ENCODE measurements at places on chromosomes 7 and 10.
A peak's percentile ranks its signal among the peaks of the same experiment; 100 is the strongest.

DNA sequence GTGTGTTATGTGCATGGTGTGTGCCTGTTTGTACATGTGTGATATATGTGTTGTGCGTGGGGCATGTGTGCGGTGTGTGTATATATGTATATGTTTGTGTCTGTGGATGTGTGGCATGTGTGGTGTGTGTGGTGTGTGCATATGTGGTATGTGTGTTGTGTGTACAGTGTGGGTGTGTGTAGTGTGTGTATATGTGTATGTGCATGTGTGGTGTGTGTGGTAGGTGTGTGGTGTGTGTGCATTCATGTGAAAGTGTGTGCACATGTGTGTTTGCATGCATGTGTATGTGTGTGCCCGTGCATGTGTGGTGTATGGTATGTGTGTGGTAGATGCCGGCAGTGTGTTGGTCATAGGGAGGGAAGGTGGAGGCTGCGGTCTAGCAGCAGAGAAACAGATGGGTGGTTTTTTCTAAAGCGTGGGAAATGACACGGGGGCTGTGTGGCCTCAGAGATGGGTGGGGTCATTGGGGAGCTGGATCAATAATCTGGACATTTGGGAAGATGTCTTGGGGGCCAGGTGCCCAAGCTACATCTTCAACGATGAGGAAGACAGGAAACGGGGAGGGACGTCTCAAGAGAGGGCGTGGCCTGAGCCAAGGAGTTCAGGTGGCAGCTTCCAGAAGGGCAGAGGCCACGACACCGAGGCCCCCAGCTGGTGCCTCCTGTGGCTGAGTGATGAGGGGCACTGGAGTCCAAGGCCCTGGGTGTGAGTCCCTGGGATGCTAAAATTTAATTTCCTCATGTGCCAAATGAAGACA lies 481.3 kb downstream of the DNAJB6 start:
- no peak for DNase-seq

DNA sequence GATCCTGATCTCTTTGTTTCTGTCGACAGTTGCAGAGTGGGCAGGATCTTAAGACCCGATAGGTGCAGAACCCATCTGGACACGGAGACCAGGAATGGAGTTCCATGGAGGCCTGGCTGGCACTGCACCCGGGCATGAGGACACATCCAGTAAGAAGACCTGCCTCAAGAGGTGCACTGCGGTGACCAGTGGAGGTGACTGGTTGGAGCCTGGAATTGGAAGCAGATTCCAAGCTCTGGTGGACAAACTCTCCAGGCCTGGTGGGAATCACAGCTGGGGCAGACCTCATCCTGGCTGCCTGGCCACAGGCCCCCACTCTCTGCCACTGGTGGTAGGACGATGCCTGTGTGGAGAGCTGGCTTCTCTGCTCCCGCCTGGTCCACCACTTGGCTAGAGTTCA lies 31.0 kb downstream of the ZNF775 start:
- no peak for DNase-seq

- no peak for DNase-seq
Measured at GRCh38 chr10:51079331-51079730, 5.0 kb downstream of the PRKG1 start.

DNA sequence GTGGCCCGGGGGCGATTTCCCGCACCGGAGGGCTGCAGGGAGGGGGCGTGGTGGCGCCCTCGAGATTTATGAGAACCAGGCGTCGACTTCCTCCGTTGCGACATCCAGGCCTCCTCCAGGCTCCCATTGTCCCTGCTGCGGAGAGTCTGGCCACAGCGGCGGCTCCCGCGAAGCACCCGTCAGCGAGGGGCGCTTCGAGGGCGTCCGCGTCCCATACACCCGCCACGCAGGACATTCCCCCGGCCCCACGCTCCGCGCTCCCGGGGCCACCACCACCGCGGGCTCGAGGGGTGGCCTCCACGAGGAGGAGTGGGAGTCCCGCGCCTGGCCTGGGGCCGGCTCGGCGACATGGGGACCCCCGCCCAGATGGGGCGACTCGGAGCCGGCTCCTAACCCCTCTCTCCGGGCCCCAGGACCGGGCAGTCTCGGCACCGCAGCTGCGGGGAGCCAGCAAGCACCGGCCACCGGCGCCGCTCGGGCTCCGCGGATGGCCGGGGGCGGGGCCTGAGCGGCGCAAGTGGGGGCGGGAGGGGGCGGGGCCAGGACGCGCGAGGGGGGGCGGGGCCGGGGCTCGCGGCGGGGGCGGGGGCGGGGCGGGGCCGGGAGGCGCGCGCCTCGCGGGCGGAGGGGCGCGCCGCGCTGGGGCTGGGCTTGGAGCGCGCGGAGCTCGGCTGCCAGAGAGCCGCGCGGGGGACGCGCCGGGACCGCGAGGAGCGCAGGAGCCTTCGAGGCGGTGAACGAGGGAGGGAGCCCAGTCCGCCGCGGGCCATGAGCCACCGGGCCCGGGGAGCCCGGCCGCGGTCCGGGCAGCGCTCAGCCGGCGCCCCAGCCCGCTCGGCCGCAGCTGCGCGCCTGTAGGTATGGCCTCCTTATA lies at the start of gene SH2B2:
Gene SH2B2 (plus strand): TSS at position 632 of the 874 bp plus-strand sequence. CDS start 13,683 bp downstream, outside the sequence.
- no peak for DNase-seq

DNA sequence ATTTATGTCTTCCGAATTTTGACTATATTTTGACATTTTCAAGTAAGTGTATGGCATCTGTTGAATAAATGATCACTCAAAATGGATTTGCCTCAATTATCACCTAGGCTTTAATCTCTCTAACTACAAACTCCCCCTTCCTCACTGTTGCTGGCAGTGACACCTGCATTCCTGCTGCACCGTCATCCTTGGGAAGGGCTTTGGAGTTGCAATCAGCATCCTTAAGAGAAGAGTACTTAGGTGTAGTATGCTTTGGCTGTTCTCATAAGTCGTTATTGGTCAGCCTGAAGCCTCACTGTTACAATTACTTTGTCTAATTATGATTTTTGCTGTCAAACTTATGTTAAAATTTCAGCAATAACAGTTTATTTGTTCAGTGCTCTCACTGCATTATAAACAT lies 415.0 kb downstream of the NRG3 start:
- DNase-seq = no peak

- no peak for DNase-seq
Measured at GRCh38 chr10:59668096-59668495, 41.6 kb downstream of the SLC16A9 start.

DNA sequence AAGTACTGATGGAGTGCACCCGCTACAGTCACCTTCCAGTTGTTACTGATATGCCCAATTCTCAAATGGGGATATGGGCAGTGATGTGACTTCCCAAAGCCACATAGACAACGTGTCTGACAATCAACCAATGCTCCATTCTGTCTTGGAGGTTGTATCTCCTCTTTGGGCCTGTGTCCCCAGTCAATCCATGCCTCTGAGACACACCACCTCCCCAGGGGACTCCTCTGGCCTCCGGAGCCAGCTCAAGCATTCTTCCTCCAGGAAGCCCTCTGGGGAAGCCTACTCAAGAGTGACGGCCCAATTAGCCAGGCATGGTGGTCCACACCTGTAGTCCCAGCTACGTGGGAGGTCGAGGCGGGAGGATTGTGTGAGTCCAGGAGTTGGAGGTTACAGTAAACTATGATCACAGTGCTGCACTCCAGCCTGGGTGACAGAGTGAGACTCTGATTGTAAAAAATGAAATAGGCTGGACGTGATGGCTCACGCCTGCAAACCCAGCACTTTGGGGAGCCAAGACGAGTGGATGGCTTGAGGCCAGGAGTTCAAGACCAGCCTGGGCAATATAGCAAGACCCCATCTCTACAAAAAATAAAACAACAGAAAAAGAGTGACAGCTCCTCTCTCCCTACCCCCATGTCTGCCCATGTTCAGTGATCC lies 99.5 kb upstream of the TNRC18 start:
- no peak for DNase-seq

DNA sequence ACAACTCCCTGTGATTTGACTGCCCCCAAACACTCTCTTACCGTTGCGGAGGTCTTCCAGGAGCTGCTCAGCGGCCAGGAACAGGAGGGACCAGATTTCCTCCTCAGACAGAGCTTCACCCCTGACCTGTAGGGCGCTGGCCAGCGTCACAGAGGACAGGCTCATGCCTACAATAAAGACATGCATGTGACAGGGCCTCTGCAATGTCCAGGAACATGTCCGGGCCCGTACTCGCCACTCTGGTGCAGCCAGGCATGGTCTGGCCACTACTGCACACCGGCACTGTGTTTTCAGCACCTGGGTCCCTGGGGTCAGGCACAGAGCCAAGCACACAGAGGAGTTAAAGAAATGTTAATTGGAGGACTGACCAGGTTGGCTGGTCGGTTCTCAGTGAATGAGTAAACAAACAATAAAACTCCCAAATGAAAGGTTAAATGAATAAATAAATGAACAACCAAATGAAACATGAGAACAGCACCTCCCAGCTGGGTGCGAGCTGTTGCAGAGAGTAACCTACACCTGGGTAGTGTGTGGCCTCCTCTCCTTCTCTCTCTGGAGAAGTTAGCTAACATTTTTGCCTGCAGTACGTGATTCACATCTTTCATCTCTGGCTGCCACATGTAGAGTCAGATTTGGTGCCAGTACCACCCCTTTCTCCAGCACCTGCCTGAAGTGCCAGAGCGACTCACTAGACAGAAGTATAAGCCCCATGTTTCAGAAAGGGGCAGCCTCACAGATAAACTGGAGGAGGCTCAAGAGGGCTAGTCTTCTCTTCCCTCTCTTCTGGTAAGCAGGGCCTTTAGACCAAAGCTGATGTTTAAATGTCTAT lies 22.8 kb downstream of the FRMPD2 start:
- DNase-seq = no peak

DNA sequence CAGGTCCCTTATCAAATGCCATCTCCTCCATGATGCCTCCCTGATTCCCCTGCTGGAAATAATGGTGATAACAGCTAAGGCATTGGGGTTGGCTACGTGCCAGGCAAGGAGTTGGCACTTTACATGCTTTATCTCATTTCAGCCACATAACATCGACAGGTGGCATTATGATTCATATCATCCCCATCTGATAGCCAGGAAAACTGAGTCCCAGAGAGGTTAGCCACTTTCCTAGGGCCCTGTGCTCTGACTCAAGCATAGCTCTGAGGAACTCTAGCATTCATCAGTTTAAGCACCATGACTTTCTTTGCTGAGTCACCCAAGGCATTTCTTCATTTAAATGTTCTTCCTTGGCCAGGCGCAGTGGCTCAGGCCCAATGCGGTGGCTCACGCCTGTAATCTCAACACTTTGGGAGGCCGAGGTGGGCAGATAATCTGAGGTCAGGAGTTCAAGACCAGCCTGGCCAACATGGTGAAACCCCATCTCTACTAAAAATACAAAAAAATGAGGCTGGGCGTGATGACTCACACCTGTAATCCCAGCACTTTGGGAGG lies 6.6 kb downstream of the LEP start:
- no peak for DNase-seq

DNA sequence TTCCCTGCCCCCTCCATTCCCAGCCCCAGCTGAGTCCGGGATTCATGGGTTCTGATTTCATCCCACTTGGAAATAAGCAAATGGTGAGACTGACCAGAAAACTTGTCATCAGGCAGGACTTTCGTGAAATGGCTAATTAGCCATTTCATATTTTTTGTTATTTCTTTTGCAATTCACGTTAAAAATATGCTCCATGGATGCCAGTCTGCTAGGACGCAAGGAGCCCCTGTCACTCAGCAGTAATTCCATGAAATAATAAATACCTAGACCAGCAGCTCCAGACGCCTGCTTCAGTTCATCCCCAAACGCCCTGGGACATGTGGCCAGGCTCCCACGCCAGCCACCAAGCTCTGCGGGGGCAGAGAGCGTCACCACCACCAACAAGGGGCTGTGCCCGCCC lies 111.0 kb downstream of the TRIL start:
- DNase-seq = no peak

GRCh38 chr7:35604595-35604994 lies 90.3 kb downstream of the HERPUD2 start:
- DNase-seq = no peak

GRCh38 chr10:15220445-15220844 lies 52.0 kb upstream of the NMT2 start:
- DNase-seq = no peak

DNA sequence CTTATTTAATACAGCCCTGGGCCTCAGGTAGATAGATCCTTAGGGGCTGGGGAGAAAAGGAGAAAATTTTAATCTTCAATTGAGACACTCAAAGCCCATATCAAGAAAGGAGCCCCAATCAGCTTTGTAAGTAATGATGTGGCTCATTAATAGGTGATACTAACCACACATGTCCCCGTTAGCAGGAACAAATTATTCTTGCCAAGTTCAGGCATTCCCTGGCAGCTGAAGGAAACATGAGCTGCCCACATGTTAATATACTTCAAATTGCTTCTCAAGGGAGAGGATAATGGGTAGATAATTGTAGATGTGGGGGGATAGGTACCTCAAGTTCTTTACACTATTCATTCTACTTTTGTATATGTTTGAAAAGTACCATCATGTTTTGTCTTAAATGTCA lies 14.5 kb downstream of the IFIT5 start:
- no peak for DNase-seq

DNA sequence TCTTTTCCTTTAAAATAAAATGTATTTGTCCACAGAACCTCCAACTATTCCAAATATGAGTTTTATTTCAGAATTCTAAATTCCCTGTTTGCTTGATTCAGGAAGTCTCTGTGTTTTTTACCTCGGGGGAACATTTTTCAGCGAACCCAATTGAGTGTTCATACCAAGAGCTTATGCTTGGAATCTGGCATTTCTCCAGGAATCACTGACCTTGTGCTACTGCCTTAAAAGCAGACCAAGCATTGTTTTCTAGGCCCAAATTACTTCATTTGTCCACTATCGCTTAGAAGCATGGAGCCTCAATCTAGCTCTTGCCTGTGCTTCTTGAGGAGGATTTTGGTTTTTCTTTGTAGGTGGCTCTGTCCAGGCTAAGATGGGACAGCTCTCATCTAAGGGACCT lies 59.4 kb downstream of the EBLN1 start:
- DNase-seq = peak; percentile 7

DNA sequence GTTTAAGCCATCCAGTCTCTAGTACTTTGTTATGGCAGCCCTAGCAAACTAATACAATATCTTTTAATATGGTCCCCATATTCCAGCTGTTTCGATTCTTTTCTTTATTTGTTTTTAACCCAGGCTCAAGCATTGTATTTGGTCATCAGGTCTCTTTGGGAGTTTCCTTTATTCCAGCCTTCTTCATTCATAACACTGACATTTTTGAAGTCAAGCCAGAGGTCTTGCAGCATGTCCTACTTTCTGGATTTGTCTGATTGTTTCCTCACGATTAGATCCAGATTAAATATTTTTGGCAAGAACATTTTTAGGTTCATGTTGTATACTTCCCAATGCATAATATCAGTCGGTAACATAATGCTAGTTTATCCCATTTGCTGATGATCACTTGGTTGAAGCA lies 11.8 kb downstream of the SLC25A13 start:
- no peak for DNase-seq

GRCh38 chr10:95552679-95553342 lies 8.4 kb downstream of the SORBS1 start:
- DNase-seq = no peak

Measured in COLO829 (cell line).